ENCODE measurements at places on chromosomes 7 and 10.

DNA sequence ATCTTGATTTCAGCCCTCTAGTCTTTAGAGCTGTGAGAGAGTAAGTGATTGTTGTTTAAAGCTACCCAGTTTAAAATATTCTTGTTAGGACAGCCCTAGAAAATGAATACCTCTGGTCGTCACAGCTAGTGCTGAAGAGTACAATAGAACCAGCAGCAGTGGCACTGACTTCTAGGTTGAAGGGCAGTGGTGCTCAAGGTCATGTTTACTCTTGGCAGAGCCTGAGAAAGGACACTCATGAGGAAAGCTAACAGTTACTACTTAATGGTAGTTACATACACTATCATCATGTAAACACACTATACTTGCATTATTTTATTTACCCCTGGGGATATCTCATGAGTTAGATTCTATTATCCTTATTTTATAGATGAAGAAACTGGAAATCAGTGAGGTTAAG, 323.0 kb downstream of the SH2D4B start:
- no peak for DNase-seq

GRCh38 chr7:29042824-29043231, 84.7 kb upstream of the TRIL start:
- DNase-seq = no peak

DNA sequence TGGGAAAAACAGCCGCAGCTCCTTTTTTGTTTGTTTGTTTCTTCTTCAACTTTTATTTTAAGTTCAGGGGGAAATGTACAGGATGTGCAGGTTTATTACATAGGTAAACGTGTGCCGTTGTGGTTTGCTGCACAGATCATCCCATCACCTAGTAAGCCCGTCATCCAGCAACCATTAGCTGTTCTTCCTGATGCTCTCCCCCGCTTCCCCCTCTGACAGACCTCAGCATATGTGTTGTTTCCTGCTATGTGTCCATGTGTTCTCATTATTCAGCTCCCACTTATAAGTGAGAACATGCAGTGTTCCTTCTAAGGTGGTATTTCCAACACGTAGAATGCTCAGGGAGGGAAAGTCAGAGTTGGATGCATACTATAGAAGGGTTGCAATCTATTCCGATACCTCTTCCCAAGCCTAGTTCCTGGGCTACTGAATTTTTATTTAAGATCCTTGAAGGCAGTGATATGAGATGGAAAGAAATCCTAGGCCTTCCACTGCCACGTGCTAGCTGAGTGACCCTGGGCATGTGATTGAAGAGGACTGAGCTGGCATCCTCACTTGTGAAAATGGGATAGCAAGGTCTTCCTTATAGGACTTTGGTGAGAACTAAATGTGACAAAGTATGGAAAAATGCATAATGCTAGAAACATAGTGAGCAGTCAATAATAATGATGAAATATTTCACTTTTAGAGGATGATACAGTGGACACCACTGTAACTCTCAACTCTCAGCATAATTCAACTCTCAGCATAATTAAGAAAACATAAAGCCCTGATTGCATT, 278.5 kb downstream of the REEP3 start:
- DNase-seq = no peak

GRCh38 chr10:43903451-43903850, 254.8 kb upstream of the ZNF32 start:
- DNase-seq = no peak

DNA sequence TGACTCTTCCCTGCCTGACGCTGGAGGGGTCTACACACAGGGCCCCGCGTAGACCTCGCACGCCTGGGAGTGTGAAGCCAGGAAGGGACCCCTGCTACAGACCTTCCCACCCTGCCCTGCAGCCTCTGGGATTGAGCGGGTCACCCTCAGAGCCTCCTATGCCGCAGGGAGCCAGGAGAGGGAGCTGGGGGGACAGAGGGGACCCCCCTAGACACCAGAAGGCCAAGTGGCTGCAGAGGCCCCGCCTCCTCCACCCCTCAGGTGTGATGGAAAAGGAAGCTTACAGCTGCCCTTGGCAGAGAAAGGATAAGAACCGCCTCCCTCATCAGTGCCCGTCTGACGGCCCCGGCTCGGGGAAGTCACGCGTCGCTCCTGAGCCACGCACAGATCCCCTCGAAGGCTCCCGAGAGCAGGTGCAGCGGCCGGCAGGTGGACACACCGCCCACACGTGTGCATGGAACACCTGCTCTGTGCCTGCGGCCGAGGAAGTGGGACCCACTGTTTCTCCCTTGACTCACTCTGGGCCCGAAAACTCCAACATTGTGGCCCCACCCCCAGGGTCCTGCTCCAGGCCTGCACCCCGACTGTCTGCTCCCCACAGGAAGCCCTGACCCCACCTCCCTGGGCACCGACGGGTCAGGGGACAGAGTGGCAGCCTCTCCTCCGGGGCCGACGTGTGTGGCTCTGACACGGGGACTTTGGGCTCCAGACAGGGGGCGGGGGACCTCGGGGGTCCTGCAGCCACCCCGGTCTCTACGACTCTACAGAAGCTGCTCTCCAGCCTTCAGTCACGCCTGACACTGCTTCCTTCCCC, 73.3 kb downstream of the MICALL2 start:
- no peak for DNase-seq

DNA sequence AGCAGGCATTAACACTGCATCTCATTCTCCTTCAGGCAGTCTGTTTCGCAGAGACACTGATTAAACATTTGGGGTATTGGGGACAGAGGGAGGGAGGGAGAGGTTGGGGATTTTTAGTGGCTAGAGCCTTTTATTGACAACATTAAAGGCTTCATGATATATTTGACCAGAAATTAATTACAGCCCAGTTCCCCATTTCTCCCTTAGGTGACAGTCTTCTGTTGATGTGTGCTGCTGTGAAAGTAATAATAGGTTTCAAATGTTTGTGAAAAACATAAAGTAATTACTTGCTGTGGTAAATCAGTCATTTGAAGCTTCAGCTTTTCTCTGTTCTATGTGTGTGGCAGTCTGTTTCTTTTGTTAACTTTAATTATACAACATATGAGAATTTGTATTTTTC, 105.3 kb upstream of the LRGUK start:
- no peak for DNase-seq

GRCh38 chr10:78139341-78139740, 105.7 kb downstream of the RPS24 start:
- DNase-seq = peak; percentile 87

GRCh38 chr10:133143200-133143533, 16.9 kb upstream of the KNDC1 start:
- no peak for DNase-seq

DNA sequence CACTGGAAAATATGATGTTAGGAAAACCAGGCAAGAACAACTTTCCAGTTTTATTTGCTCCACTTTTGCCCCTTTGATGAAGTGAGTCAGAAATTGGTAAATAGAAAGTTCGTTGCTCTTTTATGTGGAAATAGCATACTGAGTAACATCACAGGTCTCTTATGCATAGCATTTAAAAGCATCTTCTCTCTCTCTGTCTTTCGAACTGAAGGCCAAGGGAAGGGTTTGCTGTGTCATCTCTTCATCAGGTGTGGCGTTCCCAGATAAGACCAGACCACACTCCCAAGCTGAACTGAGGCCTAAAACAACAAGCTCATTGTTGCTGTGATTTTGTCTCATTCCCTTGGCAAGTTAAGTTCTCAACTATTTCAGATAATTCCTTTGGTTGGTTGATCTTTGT, 131.8 kb upstream of the GRB10 start:
- DNase-seq = no peak

DNA sequence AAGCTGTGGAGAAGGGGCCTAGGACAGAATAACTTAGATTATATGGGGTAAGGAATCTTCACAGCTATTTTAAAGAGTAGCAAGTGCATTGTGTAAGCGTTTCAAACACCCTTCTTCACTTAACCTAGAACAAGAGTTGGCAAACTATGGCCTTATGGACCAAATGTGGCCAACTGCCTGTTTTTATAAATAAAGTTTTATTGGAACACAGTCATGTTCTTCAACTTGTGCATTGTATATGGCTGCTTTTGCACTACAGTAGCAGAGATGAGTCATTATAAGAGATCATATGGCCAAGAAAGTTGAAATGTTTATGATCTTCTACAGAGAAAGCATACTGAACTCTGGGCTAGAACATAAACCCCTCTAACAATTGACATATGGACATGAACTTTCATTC, 187.8 kb downstream of the ETV1 start:
- no peak for DNase-seq

GRCh38 chr10:66501356-66501755, 424.5 kb upstream of the LRRTM3 start:
- DNase-seq = no peak

- DNase-seq = no peak
Measured at GRCh38 chr7:112356596-112356995, 93.7 kb upstream of the IFRD1 start.

DNA sequence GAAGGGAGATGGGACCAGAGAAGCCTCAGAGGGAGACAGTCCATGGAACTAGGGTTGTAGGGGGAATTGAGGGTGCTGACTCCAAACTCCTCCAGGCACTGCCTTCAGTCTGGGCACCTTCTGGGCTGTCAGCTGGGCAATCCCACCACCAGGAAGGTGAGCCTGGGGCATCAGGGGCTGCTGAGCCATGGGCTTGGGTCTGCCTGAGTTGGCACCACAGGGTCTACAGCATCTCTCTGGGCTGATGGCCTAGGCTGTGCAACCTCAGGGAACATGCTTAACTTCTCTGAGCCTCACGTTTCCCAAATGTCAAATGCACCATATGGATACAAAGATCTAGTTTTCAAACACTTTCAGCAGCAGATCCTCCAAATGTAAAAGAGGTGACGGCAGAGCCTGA, 46.8 kb upstream of the PRLHR start:
- no peak for DNase-seq

DNA sequence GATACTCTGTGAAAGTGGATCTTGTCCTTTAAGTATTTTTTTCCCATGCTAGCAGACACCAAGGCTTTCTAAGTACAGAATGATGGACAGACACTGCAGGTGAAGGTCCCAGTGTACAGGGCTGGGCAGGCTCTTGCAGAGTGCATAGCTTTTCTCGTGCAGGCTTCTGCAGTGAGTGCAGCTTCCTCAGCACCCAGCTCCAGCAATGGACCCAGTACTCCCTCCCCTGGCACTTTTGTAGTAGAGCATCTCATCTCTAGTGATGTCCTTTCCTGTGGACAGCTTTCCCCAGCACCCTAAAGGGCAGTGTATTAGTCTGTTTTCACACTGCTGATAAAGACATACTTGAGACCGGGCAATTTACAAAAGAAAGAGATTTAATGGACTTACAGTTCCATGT, 104.3 kb downstream of the CUL2 start:
- DNase-seq = no peak

DNA sequence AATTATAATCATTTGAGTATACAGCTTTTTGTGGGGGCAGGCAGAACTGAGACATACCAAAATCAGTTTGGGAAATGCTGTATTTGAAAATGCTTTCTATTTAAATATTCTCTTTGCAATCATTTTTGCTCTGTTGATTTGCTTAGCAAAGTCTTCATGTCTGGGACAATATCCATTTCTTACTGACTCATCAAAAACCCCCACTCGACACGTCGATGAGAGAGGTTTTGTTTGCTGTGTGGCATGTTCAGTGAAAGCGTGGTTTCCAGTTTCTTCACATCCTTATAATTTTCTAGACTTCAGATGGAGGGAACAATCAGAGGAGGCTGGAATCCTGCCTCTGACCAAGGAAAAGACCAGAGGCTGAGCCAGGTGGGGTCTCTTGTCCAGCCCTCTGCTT, 28.9 kb downstream of the HTRA1 start:
- DNase-seq = no peak

DNA sequence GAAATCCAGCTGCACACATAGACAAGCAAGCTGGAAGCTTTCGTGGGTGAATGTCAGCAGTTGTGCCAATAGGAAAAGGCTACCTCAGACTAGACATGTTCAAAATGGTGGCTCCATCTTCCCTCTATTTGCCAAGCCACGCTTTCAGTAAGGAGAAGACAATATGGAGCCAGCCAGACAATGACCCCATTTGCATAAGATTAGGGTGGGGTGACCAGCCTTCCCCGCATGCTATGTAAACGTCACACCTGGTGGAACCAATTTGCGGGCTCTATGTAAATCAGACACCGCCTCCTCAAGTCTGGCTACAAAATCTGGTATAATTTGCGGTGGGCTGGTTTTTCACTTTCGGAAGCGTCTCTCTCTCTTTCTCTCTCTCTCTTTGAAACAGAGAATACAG, 297.4 kb upstream of the PCDH15 start:
- no peak for DNase-seq

DNA sequence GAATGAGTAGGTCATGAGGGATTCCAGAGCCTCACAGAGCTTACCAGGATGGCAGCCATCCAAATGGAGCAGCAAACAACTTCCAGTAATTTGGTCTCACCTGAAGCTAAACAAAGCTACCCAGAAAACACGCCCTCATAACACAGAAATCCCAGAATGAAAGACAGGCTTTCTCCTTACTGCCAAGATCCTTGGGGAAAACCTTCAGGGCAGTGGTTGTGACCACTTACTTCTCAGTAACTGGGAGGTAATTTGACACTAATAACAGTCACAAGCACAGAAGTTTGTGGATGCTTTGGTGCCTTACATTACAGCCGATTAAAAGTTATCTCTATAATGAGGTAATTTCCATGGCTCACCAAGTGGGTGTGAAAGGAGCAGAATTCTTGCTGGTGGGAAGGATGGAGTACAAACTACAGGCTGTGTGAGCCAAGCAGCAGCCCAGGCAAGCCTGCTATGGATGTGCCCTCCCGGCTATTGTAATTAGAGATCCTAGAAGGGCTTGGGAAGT, 10.4 kb downstream of the WDR91 start:
- DNase-seq = no peak

DNA sequence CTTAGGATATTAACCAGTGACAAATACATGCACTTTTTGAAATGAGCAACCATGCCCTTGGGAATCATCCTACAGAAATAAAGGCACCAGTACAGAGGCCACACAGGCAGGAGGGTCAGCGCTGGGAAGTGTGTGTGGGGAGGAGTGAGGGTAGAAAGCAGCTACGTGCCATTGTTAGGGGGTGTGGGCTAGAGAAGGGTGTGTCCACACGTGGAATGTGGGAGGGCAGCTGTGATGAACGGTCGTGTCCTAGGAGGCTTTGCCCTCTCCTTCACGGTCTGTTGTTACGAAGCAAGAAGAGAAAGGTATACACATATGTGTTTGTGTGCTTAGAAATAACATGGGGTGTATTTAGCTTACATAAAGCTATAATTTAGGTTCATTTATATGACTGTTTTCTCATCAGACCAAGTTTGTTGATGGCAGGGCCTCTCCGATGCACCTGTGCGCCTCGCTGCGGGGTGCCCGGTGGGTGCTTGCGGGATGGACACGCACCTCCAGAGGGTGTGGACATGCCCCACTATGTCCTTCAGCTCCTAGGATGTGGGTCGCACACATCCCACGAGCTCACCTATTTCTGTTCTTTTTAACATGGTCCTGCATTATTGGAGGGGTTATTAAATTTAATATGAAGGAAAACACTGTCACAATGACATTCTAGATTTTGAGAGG, 16.9 kb upstream of the GET4 start:
- DNase-seq = no peak

DNA sequence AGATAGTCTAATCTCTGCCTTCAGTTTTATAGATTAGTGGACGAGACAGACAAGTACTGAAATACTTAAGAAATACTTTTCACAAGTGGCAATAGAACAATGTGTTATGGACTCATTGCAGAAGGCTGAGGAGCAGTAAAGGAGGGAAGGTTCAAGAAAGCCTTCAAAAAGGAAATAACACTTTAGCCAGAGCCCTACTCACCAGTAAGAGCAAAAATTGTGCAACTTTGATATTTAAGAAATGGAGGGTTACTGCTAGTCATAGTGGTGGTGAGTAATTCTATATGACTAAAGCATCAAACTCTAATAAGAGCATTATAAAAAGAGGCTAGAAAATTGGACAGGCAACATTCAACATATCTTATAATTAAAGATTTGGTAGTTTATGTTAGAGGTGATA, 28.8 kb downstream of the PTPN12 start:
- peak; percentile 18 for DNase-seq
